ENCODE measurements at places on chromosomes 16 and 17.

DNA sequence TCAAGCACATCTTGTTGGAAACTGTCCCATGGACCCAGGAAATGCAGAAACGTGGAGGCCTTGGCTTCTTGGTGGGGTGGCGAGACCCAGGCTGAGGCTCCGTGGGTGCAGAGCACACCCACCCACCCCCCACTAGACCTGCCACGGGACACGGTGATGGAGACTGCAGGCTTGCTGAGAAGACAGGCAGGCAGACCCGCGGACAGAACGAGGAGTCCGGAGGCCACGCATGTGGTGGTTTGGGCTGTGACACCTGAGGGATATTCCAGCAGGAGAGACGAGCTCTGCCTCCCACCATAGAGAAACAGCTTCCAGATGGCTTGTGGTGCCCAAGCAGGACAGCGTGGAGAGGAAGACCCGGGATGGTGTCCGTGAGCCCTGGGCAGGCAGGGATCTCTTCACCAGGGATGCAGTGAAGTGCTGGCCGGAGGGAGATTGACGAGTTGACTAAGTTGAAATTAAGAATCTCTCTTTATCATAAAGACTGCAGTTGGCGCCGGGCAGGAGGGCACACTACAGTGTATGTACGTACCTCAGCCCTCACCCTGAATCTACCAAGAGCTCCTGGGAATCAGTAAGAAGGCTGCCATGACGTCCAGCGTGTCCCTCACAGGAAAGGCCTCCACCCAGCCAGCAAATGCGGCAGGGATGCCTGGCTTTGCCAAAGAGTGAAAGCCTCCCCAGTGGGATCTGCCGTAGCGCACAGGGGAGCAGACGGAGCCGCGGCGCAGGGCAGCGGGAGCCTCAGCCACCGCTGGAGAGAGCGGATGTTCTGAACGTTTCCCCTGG is 8.2 kb downstream of the UBE2I start:
- DNase-seq = no peak

GRCh38 chr17:56434610-56435009 is 158.9 kb upstream of the NOG start:
- DNase-seq = no peak

DNA sequence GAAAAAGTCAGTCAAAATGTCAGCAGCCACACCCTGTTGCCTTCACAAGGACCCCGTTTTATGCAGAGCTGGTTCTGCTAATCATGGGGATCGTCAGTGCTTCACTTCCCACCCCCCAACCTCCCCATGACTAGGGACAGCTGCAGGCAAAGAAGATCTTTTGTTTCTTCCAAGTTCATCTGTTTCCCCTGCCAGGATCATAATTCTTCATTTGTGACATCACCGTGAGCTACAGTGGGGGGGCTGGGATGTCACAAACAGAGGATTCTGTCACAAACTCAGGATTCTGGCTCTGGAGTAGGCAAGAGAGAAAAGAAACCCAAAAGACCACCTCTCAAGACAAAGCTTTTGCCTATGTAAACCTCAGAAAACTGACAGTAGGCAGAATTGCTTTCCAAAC is 24.7 kb downstream of the DNAJC7 start:
- DNase-seq = no peak

DNA sequence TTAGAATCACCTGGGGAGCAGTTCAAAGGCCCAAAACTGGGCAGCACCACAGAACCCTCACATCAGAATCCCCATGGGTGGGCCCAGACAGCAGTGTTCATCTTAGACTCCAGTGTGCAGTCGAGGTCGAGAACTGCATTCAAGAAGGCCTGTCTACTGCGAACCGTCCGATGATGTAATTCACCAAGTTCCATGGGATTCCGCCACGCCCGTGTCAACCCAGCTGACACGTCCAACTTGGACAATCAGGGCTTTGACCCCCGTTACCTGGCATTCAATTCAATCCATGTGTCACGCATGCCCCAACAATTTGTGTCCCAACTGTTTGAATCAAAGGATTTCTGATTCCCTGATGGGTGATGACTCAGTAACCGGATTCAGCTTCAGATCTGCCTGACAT is 9.2 kb downstream of the HSBP1 start:
- no peak for DNase-seq

- DNase-seq = no peak
Measured at GRCh38 chr16:72380283-72380682, 208.3 kb upstream of the PMFBP1 start.

DNA sequence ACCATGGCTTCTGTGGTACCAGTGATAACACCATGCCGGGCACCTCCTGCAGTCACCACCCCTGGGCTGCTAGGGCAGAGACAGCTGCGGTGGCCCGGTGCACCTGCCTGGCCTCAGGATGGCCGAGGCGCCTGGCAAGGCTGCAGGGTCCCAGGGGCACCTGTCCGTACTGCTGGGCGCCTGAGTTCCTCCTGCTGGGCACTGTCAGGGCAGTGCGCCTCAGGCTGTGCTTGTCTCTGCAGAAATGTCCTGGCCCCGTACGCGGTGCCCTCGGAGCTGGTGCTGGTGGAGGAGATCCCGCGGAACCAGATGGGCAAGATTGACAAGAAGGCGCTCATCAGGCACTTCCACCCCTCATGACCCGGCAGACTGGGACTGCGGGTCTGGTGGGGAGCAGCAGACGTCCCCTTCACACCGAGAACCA is 17.7 kb upstream of the CDH15 start:
- DNase-seq = no peak

- DNase-seq = no peak
Measured at GRCh38 chr16:79008036-79008868, 592.3 kb downstream of the MAF start.

- no peak for DNase-seq
Measured at GRCh38 chr16:55468352-55468990, 10.5 kb upstream of the MMP2 start.

GRCh38 chr17:9940841-9941240 is 35.8 kb upstream of the RCVRN start:
- no peak for DNase-seq

- DNase-seq = no peak
Measured at GRCh38 chr16:85428168-85428898, 184.8 kb upstream of the GSE1 start.

DNA sequence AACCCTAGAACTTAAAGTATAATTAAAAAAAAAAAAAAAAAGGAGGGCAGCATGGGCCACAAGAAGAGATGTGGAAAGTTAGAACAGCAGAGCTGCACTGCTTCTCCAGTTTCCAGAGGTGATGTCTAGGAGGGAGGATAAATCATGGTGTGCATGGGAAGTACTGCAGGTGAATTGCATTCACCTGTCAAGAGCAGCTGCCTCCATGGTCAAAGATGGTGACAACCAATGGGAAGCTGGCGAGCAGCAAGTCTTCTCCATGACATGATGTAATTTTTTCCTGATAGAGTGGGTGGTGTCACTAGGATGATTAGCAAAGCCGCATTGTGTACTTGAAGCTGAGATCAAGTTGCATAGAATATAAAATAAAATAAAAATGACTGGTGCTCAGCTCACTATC is 95.6 kb upstream of the HS3ST4 start:
- no peak for DNase-seq

GRCh38 chr17:39666231-39666600 is 1.1 kb downstream of the TCAP start:
- DNase-seq = no peak

GRCh38 chr16:69741951-69742904 is 12.5 kb downstream of the NOB1 start:
- DNase-seq = no peak

Measured in activated CD4-positive, alpha-beta T cell treated with anti-CD3 and anti-CD28 coated beads for 1 hour (primary cell).